ENCODE measurements at places on chromosomes 16 and 17.

- no peak for DNase-seq
These were observed 268.5 kb downstream of the C16orf95 start for GRCh38 chr16:87048730-87049115.

DNA sequence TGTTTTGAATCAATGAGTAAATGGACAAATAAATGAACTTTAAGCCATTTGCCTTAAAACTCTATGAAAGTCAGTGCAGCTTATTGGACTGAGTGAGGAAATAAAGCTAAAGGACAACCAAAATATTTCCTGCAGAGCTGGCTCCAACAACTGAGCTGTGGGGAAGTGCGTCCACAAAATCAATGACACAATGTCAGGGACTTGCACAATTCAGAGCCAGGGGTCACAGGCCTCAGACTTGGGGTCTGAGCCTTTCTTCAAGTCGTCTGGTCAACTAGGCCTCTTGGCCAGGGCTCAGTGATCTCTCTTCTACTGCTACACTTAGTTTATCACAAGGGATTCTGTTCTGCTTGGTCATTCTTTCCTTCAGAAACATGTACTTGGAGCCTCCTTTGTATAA, 26.2 kb upstream of the RHBDL3 start:
- DNase-seq: no peak

GRCh38 chr17:29640981-29641642, 18.4 kb upstream of the CORO6 start:
- DNase-seq: no peak

- DNase-seq: no peak
These were observed 29.9 kb downstream of the SMARCE1 start for GRCh38 chr17:40617678-40618240.

DNA sequence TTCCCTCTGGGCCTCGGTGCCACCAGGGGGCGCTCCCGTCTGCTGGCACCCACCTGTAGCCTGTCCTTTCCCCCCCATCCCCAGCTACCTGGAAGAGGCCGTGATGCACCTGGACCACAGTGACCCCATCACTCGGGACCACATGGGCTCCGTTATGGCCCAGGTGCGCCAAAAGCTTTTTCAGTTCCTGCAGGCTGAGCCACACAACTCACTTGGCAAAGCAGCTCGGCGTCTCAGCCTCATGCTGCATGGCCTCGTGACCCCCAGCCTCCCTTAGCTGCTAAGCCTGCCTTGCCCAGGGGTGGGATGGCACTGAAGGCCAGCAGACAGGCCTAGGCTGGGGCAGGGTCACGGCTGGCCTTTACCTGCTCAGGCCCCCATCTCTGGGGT, 818 bp upstream of the NRN1L start:
- peak; percentile 32 for DNase-seq

GRCh38 chr16:84199861-84200260, 8.9 kb downstream of the ADAD2 start:
- DNase-seq: no peak

DNA sequence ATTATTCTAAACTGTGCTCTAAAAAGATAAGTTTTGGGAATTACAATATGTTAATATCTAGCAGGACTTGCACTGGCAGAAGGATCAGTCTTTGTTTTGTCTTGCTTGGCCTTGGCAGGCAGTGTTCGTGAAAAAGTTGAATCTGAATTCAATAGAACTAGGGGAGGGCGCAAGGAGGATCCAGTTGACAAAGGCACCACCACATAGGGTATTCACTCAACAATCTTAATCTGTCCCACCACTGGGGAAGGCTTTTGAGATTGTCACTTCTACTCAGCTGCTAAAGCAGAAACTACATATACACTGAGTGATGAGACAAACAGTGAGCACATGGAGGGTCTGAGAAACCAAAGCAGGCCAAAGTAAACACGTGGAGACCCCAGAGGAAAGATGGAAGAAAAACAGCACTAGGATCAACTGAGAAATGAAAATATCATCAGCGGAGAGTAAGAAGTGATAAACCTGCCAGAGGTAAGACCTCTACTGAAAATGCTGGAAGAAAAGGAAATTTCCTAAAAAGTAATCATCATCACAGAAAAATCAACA, 2.4 kb downstream of the AMFR start:
- no peak for DNase-seq

- peak; percentile 82 for DNase-seq
These were observed 3.5 kb upstream of the PKMYT1 start for GRCh38 chr16:2983706-2984136.

GRCh38 chr17:78379131-78379491, 662 bp downstream of the PGS1 start:
- peak; percentile 70 for DNase-seq

- DNase-seq: no peak
These were observed 14.1 kb upstream of the NKD1 start for GRCh38 chr16:50534091-50534490.

- no peak for DNase-seq
These were observed 1.2 kb upstream of the MIF4GD start for GRCh38 chr17:75271955-75272847.

- no peak for DNase-seq
These were observed 20.4 kb downstream of the METTL2A start for GRCh38 chr17:62444063-62444462.

DNA sequence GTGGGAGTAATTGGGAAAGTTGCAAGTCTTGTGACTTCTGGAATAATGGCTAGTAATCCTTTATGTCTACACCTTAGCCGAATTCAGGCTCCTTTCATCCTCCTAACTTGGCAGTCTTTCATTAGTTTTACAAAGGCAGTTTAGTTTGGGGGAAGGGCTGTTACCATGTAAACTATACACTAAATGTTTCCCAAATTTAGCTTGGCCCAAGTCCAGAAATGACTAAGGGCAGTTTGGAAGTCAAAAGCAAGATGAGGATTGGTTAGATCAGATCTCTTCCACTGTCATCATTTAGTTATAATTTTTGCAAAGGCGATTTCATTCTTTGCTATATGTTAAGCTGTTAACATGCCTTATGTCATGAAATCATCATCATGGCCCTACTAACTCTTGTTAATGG, 115.4 kb upstream of the CACNG3 start:
- DNase-seq: no peak

DNA sequence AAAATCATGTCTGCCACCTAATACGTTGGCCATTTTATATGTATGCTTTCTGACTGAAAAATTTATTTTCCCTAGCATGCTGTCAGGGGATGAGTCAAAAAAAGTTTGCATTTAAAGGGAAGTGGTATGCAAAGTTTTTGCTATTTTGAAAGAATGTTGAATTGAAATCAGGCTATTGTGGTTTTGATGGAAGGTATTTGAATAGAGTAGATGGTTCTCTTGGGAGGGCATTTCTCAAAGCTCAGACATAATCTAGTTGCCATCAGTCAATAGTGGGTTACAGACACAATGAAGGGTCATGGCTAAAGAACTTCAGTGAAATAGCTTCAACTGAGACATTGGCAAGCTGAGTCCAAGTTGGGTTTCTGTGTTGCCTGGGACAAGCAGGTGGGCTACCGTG, 102.4 kb downstream of the MAP2K6 start:
- peak; percentile 66 for DNase-seq

DNA sequence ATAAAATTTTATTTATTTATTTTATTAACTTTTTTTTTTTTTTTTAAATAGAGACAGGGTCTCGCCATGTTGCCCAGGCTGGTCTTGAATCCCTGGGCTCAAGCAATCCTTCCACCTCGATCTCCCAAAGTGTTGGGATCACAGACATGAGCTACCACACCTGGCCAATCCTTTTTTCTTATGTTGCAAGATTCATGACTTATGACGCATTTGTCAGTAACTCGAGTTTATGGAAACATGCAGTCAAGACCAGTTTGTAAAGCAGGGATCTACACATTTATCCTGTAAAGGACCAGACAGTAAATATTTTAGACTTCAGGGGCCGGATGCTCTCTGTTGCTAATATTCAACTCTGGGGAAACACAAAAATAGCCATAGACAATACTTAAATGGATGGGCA, 9.4 kb upstream of the MAP2K6 start:
- DNase-seq: no peak

DNA sequence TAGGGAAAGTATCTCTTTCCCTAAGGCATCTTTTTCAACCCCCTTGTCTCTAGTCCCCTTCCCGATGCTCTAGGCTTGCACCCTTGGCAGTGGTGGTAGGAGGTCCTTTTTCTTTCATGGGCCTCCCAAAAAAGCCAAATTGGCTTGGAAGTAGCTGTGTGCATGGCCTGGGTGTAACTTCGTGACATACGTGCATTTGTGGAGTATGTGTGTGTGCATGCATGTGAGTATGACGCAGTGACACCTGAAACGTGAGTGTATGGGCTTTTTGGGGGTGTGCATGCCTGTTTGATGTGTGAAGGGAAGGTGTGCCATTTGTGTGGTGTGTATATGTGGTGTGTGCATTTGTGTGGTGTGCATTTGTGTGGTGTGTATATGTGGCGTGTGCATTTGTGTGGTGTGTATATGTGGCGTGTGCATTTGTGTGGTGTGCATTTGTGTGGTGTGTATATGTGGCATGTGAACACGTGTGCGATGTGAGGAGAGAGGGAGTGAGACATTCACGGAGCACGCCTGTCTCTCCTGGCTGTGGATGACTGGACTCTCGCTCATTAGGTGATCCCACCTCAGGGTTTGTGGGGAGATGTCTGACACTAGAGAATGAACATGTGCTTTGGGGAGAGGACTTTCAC, 15.7 kb downstream of the IGFBP4 start:
- no peak for DNase-seq

DNA sequence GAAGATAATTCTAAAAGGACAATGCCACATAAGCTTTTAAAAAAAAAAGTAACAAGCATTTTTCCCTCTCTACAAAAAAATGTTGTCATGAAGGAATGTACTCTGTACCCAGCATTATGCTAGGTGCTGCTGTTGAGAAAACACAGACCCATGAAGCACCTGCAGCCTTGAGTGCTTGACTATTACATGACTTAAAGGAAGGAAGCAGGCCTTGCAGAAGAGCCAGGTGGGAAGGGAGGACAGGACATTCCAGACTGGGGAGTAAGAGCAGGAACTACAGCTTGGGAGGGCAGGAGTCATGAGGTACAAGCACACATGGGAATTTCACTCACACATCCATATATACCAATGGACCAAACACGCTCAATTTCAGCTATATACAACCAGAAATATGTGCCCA, 3.8 kb downstream of the MYO1D start:
- no peak for DNase-seq

- DNase-seq: no peak
These were observed 4.6 kb upstream of the MPP2 start for GRCh38 chr17:43911904-43912303.

DNA sequence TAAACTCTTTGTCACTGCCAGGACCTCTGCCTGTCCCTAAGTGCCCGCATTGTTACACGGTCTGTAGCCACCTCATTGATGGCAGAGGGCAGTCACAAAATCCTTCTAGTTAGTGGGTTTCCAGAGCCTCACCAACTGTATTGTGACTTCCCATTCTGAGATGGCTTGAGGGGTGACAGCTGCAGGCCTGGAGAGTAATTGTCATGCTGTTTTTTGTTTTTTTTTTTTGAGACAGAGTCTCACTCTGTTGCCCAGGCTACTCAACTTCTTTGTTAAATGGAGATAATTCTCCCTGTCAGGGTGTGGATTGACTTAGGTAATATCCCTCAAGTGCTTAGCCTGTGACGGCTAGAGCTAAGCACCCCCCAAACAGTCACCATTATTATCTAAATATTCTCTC, 77.9 kb downstream of the SDR42E1 start:
- no peak for DNase-seq

DNA sequence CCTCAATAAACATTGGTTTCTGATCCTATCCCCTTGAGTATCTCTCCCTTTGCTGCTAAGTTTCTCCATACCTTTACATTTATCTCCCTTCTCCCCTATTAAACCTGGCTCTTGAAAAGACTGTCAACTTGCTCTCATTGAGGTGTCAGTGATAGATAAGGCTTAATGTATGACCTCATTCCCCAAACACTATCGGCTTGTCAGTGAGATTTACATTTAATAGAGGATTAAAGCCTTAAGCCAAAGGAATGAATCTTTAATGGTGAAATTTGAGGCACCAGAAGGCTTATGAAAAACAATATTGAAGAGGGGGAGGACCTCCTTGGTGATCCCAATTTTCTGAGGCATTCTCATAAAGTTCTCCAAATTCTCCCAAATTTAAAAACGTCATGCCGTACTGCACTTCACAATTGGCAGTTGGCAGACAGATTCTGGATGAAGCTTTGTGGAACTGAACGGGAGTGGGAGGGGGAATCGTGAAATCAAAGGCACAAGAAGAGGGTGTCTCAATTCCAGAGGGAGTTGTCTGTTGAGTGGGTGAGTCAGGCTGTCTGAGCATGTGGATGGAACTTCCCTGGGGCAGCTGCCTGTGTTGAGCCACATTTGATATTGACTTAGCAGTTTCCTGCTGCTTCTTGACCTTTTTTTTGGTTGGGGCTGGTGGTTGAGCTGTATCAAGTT, 478.8 kb downstream of the NPIPA7 start:
- no peak for DNase-seq

- peak; percentile 27 for DNase-seq
These were observed 13.4 kb downstream of the NATD1 start for GRCh38 chr17:21239680-21240368.

- no peak for DNase-seq
These were observed 102.2 kb downstream of the CDK5R1 start for GRCh38 chr17:32588982-32589381.

GRCh38 chr17:43529947-43530287, 16.2 kb downstream of the ETV4 start:
- DNase-seq: no peak

DNA sequence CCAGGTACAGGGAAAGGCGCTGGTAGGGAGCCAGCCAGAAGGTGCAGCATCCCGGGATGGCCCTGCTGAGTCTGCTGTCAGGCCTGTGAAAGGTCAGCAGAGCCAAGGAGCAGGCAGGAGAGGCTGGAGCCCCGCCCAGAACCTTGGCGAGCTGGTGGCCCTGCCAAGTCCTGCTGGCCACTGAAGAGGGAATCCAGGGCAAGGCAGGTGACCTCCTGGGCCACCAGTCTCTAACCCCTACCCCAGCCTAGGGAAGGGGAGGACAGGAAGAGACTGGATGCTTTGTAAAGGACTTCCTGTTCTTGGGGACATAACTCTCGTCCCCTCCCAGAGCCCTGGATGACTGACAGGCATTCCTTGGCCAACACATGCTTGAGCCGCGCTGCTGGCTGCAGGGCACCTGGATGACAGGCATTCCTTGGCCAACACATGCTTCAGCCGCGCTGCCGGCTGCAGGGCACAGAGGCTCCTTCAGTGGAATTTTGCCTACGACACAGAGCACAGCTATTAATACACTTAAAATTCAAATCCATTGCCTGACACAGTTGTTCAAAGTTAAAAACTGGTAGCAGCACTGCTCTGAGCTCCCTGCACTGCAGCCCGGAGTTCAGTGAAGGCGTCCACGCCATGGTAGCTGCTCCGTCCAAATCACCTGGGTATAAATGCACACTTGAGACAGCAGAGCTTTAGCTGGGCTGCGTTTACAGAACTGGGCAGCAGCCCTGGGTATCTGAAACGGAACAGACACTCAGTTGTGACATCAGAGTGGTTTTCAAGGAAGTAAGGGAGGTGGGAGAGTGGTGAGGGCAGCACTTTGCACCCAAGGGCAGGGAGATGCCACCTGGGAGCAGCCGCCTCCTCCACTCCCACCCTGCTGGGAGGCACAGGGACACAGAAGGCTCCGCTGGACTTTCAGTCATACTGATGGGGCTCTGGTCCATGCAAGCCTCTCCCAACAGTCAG, 2.0 kb upstream of the BRICD5 start:
- no peak for DNase-seq
